ENCODE measurements at places on chromosomes 5 and 9. TPM values are rescaled to one million over a fixed set of nuclear protein-coding genes. Genes with fewer than 3 reads are reported as not detected.

The RANBP3L gene
- polyA plus RNA-seq, result not detected

- no peak overlapping the region for H3K27ac ChIP-seq
- peaks cover 16% of the 10 kb centered on the region for H3K27me3 ChIP-seq
- DNase-seq, result no peak
- no peak overlapping the region for H3K4me3 ChIP-seq
- no peaks in the 10 kb centered on the region for H3K36me3 ChIP-seq
Observed at GRCh38 chr5:79508354-79508753, 5.6 kb downstream of the HOMER1 start.

The ANKRD34B gene
- polyA plus RNA-seq, result not detected

DNA sequence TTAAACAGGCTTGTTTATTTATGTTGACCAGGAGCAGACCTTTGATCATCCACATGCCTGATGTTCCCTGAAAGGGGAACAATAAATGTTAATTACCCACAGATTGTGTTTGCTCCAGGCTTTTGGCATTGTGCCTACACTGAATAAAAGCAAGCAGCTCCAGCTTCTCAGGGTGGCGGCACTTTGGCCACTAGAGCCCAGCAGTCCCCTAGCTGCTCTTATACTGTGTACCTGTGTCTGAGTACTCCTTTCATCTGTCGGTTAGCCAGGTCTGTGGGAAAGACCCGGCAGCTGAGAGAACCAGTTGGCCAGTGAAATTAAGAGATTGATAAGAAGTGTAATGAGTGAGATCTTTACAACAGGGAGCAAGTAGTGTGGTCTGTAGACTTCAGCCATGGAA, 254.8 kb upstream of the FTMT start:
- no peaks in the 10 kb centered on the region for H3K4me1 ChIP-seq
- H3K4me3 ChIP-seq, result no peak overlapping the region
- H3K27ac ChIP-seq, result no peak overlapping the region
- H3K27me3 ChIP-seq, result peaks cover 1% of the 10 kb centered on the region
- H3K36me3 ChIP-seq, result no peaks in the 10 kb centered on the region

GRCh38 chr5:179270581-179271427, 74.5 kb downstream of the ADAMTS2 start:
- no peak overlapping the region for H3K27ac ChIP-seq
- no peaks in the 10 kb centered on the region for H3K36me3 ChIP-seq
- H3K27me3 ChIP-seq, result no peaks in the 10 kb centered on the region
- DNase-seq, result no peak
- no peaks in the 10 kb centered on the region for H3K4me1 ChIP-seq

GRCh38 chr9:87569518-87569917, 71.9 kb downstream of the DAPK1 start:
- H3K36me3 ChIP-seq, result no peaks in the 10 kb centered on the region
- H3K4me1 ChIP-seq, result no peaks in the 10 kb centered on the region
- no peak for DNase-seq
- no peak overlapping the region for H3K4me3 ChIP-seq
- no peak overlapping the region for H3K27ac ChIP-seq

DNA sequence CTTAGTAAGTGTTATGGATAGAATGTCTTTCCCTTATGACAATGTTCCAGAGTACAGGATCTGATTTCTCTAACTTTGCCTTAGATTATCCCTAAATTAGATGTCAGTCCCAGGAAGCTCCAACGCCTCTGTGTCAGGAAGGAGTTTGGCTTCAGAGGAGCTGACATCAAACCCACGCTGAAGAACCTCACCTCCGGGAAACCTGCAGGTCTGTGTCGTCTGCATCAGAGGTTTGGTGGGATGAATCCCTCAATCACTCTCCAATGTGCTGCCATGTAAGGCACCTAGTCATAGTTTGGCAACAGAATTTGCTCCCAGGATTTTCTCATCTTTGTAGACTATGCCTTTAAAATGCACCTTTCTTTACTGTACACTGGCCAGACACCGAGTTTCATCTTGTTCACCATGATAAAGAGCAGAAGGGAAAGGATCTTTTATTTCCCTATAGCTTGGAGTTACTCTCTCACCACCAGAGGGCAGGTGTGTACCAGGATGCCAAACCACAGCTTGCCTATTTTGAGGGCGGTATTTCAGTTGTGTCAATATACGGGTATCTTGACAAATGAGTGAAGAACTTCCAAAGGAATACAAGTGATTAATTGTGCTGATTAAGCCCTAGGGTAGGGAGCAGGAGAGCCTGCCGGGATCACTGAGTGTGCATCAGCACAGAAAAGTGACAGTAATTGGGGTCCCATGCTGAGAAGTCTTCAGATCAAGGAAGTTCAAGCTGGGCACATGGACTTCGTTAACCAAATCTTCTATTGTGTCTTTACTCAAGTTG, 23.4 kb downstream of the MINAR2 start:
- no peaks in the 10 kb centered on the region for H3K27me3 ChIP-seq
- H3K27ac ChIP-seq, result no peak overlapping the region
- no peaks in the 10 kb centered on the region for H3K4me1 ChIP-seq
- DNase-seq, result no peak

The ZNF484 gene
- polyA plus RNA-seq, result 6.0 TPM

Measured in immature natural killer cell (primary cell).